ENCODE measurements at places on chromosomes 3 and 15.
A peak's percentile ranks its signal among the peaks of the same experiment; 100 is the strongest.

- DNase-seq: no peak
Observed at GRCh38 chr3:29565236-29565635, 284.4 kb downstream of the RBMS3 start.

DNA sequence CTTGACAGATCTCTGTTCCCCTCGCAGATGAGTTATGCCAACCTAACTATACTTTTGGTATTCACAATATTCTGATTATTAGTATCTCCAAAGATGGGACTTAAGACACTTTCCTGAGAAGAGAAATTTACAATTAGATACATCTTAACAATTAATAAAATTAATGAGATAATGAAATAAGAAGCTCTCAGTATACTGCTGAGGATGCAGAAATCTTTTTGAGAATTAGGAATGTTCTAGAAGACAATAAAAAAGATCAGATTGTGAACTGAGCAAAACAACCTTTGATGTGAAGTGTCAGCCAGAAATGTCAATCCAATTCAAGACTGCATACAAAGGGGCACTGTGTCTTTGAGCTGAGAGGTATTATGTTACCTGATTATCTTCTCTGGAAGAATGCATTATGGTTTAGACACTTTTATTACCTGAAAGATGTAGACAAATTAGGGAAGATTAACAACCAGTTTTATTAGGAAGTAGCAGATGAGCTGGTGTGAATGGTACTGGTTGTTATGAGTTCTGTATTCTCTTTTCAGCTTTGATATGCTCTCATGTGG lies 262.9 kb downstream of the TIGIT start:
- no peak for DNase-seq

GRCh38 chr15:67783303-67783702 lies 42.0 kb upstream of the SKOR1 start:
- no peak for DNase-seq

GRCh38 chr3:169661361-169662131 lies 2.0 kb downstream of the MECOM start:
- peak; percentile 36 for DNase-seq

GRCh38 chr3:60542995-60543394 lies 708.3 kb downstream of the FHIT start:
- no peak for DNase-seq

DNA sequence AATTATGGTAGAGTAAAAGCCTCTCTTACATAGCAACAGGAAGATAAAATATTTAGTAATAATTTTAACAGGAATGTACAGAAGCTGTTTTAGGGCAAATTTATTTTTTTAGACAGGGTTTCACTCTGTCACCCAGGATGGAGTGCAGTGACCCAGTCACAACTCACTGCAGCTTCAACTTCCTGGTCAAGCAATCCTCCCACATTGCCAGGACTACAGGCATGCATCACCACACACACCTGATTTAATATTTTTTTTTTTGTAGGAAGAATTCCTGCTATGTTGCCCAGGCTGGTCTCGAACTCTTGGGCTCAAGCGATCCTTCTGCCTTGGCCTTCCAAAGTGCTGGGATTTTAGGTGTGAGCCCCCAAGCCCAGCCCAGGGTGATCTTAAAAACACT lies 61.1 kb downstream of the PCCB start:
- DNase-seq: no peak

DNA sequence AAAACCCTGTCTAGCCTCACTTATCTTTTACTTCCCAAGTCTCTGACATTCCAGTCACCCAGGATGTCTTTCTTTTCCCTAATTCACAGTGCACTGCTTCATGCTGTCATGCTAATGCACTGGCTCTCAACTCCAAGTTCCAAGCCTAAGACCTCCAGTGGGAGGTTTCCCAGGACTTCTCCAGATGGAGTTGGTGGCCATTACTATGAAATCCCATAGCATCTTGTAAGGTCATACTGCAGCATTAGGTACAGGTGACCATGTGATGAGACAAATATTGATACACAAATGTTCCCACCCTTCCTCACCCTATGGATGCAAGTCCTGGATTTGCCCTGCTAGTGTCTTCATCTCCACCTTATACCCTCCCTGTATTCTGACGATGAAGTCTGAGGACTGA lies 138.6 kb upstream of the PRICKLE2 start:
- DNase-seq: no peak

DNA sequence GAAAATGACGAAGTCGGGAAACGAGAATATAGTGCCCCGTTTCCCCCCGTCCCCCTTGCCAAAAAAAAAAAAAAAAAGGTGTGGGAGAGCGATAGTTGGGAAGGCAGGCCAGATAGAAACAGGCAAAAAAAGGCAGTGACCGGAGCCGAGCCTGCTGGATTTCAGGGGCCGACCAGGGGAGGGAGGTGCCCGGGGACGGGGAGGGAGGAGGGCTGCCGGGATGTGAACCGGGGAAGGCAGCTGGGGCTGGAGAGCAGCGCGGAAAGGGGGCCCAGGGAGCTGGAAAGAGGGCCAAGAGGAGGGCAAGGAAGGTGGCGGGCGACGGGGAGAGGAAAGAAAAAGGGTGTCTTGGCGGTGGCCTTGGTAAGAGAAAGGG lies 837 bp downstream of the LRRN1 start:
- no peak for DNase-seq

- no peak for DNase-seq
Observed at GRCh38 chr3:189727158-189727557, 96.0 kb downstream of the TP63 start.

DNA sequence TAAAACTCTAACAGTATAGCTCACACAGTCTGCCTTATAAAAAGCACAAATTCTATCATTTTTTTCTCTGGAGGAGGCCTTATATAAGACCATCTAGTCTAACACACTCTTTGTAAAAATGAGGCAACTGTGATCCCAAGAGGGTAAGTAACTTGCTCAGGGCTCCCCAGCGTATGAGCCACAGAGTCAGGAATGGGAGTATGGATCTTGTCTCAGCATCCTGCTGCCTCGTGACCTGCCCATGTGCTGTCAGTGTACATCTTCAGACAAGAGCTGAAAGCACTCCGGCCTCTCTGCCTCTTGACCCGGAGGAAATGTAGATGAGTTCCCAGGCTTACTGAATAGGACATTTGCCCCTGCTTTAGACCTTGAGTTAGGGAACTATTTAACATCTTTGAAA lies 28.4 kb upstream of the MEF2A start:
- DNase-seq: peak; percentile 13

GRCh38 chr15:68345481-68345880 lies 67.9 kb downstream of the FEM1B start:
- no peak for DNase-seq

GRCh38 chr3:5036858-5037257 lies 57.6 kb downstream of the BHLHE40 start:
- no peak for DNase-seq

DNA sequence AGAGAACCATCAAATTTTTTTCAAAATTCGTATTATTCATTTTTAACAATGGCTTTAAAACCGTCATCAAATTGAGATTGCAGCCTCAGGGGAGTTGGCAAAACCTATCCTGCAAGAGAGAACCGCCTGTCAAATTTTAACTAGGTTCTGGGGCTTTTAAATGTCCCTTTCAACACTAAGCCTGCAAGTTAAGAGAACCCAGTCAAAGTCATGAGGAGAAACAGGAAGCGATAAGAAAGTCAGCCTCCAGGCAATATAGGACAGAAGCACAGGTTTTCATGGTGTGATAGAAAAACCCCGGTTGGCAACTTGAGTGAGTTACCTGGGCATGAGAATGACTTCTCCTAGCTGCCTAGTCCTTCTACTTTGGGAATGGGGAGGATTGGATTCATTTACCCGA lies 59.8 kb downstream of the CPNE4 start:
- DNase-seq: no peak

DNA sequence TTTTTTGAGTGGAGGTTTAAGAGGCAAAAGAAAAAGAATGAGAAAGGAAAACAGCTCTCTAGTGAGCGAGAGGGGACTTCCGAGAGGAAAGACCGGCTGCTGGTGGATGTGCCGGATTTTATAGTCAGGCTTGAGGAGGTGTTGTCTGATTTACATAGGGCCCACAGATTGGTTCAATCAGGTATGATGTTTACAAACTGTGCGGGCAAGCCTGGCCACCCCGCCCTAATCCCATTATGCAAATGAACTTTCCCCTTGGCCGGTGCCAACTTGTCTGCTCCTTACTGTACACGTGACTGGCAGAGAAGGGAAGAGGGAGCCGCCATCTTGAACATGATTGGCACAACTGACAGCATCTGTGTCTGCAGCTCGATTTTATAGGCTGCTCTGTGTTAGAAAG lies 44.7 kb downstream of the FAM43A start:
- no peak for DNase-seq

- DNase-seq: peak; percentile 10
Observed at GRCh38 chr15:52789601-52790168, 451 bp downstream of the ONECUT1 start.

GRCh38 chr3:23100106-23100505 lies 103.0 kb upstream of the UBE2E2 start:
- no peak for DNase-seq

DNA sequence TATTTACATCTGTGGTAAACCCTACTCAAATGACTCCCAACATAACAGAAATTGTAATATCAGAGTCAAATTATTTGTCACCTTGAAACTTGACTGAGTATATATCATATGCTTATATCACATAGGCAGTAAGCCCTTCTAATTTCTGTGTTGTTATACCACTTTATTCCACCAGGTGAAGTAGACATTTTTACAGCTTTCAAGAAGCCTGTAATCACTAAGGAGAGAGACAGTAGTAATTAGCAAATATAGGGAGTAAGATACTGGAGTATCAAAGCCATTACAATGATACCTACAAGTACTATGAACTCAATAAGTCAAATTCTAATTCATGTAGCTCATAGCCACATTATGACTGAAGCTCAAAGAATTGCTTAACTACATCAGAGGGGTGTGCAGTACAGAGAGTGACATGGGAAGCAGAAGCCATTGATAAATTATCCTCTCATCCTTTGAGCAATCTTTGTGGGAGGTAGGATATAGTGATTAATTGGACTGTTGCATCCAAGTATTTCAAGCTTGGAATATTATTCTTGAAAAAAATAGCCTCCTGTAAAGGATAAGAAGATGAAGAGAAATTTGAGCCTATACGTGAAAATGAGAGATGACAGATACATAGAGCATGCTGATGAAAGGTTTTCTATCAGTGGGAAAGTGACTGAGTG lies 1005.9 kb downstream of the ZPLD1 start:
- DNase-seq: peak; percentile 10

DNA sequence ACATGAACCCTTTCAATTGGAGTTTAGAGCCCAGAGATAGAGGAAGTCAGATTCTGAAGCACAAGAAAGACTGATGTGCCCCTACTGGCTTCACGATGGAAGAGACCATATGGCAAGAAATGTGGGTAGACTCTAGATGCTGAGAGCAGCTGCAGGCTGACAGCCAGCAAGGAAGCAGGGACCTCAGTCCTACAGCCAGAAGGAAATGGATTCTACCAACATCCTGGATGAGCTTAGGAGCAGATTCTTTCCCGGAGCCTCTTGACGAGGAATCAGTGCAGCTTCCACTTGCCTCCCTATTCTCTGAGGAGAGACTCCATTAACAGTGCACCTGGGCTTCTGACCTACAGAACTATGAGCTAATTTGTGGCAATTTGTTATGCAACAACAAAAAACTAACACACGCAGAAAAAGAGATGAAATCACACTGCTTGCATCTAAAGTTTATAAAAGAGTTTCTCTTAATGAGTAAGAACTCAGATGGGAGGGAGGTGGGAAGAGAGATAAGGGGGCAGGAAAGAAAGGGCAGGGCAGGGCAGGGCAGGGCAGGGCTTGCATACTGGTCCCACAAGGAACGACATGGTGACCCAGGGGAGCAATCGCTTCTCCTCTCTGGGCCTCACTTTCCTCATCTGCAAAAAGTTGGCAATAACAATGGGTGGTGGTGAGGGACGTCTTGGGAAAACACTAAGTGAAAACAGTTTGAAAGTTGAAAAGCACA lies 440.9 kb downstream of the FOXP1 start:
- DNase-seq: peak; percentile 34

DNA sequence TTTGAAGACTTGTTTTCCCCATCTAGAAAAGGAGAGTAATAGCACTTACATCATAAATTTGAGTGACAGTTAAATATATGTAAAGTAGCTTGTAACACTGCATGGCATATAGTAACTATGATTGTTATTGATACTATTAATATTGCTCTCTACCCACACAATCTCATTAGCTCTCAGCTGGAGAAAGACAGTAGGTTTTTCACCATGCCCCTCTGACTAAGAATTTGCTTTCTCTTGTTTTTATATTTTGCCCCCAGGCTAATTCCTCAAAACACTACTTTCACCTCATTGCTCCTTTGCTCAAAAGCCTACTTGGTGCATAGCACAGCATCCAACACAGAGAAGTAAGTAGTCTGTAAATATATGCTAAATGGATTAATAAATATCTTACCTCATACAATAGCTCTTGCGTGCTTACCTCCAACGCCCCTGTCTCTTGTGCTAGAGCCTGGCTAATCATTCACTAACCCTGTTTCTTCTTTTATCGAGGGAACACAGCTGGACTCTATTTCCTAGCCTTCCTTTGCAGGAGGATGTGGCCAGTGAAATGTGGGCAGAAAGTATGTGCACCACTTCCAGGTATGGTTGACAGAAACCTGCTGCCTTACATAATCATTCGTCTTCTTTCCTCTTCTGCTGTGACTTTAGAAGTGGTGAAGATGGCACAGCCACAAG lies 190.0 kb downstream of the PLCH1 start:
- no peak for DNase-seq

DNA sequence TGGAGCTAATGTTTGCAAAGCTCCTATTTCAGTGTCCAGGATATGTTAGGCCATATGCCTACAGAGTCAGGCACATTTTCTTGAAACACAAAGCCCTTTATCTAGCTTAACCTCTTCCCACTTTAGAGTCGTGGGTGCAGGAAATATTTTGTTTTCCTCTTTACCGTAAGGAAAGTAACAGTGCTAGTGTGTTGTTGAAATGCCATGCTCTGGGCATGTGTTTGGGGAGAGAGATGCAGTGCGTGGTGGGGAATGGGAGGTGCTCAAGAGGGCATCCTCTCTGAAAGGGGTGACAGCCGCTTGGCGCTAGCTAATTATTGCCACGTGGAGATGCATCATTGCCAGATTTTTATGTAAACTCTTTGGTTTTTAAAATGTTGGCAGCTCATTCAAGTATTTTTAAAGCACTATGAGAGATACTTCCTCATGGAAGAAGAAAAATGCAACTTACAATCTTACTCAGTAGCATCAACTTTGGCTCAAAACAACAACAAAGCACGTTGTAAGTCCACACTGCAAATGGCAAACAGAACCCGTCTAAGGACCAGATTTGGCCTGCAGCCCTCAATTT lies 152.6 kb downstream of the LPP start:
- DNase-seq: no peak

All from IMR-90 (cell line).